Muscle of leg (tissue), 16 donors: ENCODE measurements at places on chromosomes 11 and 22. TPM values are rescaled to one million over a fixed set of nuclear protein-coding genes. Genes with fewer than 3 reads are reported as not detected.
A peak's percentile ranks its signal among the peaks of the same experiment; 100 is the strongest.

DNA sequence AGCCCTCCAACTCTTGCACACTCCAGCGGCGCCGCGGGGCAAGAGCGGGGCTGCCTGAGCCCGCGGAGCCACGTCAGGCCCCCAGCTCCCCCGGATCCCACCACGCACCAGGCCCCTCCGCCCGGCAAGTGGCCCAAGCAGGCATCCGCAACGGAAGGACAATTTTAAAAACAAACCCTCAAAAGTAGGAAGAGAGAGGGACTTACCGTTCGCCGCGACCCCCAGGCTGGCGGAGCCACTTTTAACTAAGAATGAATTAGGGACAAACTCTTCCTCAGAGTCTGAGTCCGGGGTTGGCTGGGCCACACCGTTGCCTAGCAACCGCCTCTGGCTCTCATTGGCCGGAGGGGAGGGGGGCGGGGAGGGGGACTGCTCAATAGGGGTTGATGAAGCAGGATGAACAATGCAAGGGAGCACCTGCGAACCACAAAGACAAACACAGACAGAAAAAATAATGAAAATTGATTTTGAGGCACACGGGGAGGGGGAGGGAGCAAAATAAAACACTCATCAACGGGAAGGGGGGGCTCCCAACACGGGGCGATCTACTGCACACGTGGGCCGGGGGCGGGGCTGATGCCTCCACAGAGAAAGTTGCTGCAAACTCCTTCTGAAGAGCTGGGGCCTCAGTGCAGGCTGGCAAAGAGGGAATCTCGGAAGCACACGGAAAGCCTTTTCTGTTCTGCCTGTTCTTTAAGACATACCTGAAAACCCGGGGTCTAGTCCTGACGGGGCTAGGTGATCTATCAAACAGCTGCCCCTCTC lies 387.5 kb upstream of the NARS2 start:
- DNase-seq: peak; percentile 83

DNA sequence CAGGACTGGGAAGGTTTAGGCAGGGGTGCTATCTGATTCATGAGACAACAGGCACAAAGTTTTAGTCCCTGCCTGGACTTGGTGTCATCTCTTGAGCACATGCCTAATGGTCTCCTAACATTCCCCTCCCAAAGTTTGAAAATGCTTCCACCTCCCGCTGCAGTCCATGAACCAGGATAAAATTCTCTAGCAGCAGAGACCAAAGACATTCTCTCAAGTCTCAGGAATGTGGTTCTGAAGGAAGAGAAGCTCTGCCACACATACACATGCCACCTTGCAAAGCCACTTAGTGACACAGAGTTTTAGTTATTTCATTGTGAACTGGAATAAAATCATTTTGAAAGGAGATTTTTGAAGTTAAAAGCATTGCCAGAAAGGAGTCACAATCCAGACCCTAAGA lies 15.5 kb downstream of the OR51B6 start:
- no peak for DNase-seq

The FOLR1 gene
- total RNA-seq: 3.6 TPM

The CARD18 gene
- total RNA-seq: 0.13 TPM

DNA sequence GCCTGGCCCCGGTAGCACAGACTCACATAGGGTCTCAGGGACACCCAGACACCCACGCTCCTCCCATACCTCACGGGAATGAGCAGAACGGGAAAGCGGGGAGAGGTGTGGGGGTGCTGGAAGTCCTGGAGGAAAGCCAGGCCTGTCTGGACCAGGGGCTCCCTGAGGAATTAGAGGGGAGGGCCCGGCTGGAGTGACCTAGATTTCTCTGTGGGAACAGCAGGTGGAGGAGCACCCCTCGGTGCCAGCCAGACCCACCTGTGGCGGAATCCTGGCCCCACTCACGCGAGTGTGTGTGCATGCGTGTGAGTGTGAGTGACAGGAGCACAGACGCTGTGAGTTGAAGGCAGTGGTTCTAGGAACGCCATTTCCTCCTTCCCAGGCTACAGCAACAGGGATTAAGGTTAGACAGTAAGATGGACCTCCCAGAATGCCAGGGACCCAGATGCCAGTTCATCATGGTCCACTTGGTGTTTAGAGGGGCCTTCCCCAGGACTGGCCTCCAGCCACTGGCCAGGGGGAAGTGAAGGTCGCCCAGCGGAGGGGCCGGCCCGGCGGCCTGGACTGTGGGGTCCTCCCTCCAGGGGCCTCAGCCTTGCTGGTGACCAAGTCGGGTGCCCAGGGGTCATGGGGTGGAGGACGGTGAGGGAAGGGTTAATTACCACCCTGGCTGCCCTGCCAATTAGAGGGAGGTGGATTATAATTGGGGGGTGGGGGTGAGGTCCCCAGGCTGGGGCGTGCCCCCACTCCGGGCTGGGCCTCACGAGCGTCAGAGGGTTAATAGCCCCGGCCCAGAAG lies 1.0 kb downstream of the PKP3 start:
- no peak for DNase-seq

GRCh38 chr11:62608776-62609175 lies 3.8 kb downstream of the EML3 start:
- DNase-seq: no peak

- DNase-seq: no peak
These were observed 55.0 kb upstream of the EMID1 start for GRCh38 chr22:29150701-29151100.

- peak; percentile 63 for DNase-seq
These were observed 227.5 kb downstream of the ADAMTS15 start for GRCh38 chr11:130675917-130676316.

DNA sequence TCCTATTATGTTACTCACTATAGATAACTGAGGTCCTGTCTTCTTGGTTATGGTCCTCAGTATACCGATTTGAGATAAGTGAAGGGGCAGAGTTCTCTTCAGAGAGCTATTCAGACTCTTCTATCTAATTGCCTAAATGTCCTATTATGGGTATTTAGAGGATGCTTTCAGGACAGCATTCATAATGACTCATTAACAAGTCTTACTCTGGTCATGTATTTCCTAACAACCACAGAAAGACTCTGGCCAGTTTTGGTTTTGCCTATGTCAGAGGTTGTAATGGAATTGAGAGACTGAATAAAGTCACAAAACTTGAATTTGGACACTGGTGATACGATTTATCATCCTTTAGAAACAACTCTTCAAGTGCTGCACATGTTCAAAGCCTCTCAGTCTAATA lies 1233.0 kb downstream of the JRKL start:
- DNase-seq: no peak

DNA sequence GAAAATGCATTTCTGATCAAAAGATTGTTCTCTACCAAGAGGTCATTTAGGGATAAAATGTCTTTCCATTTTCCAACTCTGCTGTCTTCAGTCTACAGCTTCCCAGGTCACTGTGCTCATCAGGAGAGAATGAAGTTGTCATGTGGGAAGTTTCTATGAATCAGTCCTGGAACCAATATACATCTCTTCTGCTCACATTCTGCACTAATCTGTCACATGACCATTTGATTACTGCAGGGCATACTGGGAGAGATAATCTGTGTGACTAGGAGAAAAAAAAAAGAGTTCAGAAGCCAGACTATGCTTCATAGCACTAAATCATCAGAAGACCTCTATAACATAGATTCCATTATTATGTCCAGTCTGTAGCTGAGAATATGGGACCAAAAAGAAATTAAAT lies 611.5 kb downstream of the KCNA4 start:
- DNase-seq: no peak

- no peak for DNase-seq
These were observed 8.3 kb downstream of the CTSF start for GRCh38 chr11:66559866-66560676.

- no peak for DNase-seq
These were observed 600.4 kb upstream of the CADM1 start for GRCh38 chr11:116104498-116105174.

The OR51B4 gene
- total RNA-seq: 0.09 TPM

GRCh38 chr11:5736396-5736795 lies at the start of gene OR56B1:
OR56B1 (plus strand) TSS chr11:5736448; CDS start chr11:5736517, 69 bp downstream.
- DNase-seq: no peak

DNA sequence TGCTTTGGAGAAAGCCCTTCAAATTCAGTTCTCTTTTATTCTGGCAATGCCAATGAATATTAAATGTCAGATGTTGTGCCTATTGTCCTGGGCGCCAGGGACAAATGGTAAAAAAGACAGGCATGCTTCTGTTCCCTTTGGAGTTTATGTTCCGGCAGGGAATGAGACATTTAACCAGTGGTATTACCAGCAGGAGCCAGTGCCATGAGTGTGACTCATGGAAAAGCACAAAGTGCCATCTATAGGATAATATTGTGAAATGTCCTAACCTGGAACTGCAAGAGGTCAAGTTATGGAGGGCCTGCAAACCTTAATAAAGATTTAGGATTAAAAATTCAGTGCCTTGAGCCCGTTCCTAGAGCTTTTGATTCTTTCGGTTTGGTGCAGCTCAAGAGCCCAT lies 39.5 kb downstream of the REXO2 start:
- DNase-seq: no peak

DNA sequence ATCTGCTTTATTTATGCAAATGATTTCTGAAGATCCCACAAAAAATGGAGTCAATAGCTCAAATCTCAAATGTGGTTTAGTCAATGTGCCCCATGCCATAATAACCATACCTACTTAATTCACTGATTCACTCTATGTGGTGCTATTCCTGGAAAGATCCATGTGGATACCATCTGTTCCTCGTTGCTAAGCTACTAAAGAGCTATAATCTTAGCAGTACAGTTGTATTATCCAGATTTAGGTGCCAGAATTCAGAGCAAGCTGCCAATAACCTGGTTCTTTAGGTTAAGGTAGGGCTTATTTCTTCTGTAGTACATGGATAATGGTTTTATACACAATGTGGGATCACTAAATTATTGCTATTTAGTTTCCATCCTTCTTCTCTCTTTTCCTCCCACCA lies 974.7 kb upstream of the CCDC90B start:
- peak; percentile 18 for DNase-seq

The MYO7A gene
- 3.8 TPM for total RNA-seq

DNA sequence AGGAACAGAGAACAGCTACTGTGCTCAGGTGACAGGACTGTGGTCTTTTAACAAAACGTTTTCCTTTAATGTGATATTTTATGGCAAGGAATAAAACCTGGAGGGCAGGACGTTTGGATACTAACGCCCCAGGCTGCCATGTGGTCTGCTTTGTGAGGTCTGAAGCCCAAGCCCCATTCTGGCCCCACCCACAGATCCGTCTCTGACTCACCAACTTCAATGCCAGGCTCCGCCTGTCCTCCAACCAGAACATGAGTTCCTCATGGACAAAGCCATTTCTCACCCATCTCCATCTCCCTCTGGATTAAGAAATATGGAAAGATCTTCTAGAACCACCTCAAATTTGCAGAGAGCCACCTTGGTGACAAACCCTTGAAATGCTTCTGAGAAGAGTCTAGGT lies 148.8 kb downstream of the CRYBB2 start:
- peak; percentile 29 for DNase-seq

DNA sequence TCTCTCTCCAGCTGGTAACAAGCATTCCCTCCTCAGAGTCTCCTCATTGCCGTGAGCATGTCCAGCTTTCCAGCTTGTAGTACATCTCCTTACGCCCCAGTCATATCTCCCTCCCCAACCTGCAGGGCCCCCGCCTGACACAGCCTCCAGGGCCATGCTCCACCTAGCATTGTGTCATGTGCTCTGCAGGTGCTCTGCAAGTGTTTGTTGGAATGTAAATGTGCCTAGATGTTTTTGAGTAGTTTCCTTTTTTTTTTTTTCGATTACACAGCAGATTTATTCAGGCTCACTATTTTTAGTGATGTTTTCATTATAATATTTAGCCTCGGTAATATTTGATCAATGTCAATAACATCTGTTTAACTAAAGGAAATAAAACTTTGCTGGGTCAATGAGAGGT lies 82.5 kb downstream of the NCAM1 start:
- no peak for DNase-seq

The EHF gene
- total RNA-seq: not detected

DNA sequence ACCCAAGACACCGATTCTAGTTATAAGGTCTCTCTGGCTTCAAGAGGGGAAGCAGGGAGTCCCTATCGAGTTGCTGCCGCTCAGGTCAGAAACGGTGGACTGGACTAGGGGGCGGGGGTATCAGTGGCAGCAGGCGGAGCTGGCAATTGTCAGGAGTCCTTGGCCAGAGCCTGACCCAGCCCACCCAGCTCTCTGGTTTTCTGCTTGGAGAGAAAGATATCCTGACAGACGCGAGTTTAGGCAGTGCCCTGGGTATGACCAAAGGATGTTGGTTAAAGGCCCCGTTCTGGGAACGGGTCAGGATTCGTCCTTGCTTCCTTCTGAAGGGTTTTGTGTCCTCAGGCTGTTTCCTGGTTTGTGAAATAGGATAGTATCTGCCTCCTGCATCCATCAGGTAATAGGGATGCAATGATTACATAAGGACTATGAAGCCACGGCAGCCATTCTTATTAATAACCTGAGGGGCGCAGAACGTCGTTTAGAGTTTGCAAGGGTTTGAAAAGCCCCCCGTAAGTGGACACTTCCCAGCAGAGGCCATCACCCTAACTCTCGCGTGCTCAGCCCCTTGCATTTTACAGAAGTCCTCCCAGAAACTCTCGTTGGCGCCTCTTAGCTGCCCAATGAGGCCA lies 700 bp upstream of the DEPDC5 start:
- peak; percentile 70 for DNase-seq

The GUCY1A2 gene
- 14.3 TPM for total RNA-seq

GRCh38 chr11:67451658-67451976 lies 912 bp downstream of the GPR152 start:
- DNase-seq: no peak

GRCh38 chr22:50299785-50300619 lies 7.4 kb downstream of the PLXNB2 start:
- no peak for DNase-seq

The ENDOD1 gene
- total RNA-seq: 71.8 TPM

DNA sequence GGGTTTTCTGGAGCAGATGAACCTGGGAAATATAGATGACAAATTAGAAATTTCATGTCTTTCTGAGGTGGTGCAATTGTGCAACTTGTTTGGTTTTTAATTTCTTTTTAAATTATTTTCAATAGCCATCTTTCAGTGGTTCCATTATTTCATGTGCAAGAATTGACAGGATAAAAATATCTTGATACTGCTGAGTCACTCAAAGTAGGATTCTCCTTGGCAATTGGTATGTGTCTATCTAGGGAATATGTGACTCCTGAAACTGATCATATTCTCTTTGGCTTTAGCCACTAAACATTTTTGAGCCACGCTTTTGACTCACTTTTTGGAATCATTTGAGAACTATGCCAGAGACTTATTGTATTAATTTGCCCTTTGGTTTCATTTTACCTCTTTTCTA lies 331.5 kb downstream of the KCNA4 start:
- no peak for DNase-seq

DNA sequence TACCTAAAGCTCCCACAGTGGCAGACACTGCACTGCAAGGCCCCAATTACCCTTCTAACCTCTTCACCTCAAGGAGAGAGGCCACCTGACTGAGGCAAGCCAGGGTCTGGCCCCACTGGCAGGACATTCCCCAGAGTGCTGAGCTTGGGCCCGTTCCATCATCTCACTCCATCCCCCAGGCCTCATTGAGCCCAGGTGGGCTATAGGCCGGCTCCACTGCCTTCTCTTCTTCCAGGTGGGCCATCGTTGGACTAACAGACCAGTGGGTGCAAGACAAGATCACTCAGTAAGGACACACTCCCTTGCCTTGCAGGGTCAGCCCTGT lies 19.1 kb downstream of the CDC45 start:
- DNase-seq: no peak
